ENCODE measurements at places on chromosomes 16 and 17.

- DNase-seq: no peak
Measured at GRCh38 chr16:86515777-86516622, 5.7 kb downstream of the FOXF1 start.

DNA sequence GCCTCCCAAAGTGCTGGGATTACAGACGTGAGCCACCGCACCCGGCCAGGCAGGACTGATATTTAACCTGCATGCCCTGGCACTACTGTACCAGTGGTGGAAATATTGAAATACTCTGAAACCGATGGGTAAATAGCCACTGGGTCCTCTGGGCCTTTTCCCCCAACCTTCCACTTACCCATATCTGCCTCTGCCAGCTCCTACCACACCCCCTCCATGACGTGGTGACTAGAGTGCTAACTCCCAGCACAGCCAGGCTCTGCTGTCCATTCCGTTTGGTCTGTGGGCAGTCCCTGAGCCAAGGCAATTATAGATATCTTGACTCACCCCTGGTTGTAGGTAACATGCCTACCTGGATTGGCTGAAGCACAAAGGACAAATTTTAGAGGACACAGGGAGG lies 187.8 kb downstream of the PRKCB start:
- DNase-seq: no peak

- DNase-seq: no peak
Measured at GRCh38 chr16:76502063-76502462, 224.9 kb downstream of the CNTNAP4 start.

DNA sequence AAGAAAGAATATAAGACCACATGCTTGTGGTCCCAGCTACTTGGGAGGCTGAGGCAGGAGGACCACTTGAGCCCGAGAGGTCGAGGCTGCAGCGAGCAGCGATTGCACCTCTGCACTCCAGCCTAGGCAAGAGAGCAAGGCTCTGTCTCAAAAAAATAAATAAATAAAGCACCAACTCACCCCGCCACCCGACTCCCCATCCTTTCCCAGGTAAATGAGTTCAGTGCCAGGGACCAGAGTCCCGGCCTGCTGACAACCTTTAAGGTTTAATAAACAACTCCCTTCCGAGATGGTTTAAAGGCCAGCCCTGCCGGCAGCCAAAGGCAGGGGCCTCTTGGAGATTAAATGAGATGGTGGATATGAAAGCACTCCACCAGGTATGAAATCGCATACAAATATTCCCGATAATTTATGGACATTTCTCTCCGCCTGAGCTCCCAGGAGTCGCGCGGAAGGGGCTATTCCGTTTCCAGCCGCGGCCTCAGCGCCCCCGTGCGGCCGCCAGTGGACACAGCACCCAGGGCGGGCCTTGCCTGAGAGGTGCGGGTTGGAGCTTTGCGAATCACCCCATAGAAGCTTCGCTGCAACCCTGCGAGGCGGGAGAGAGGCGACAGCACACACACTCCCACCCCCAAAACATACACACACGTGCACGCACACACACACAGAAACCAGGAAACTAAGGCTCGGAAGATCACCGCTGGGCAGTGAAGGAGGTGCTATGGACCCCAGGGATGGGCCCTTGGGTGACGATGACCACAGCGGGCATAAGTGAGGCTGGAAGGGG lies 4.0 kb upstream of the RPL38 start:
- DNase-seq: no peak

GRCh38 chr16:11183035-11183812 lies 72.8 kb downstream of the SOCS1 start:
- no peak for DNase-seq

DNA sequence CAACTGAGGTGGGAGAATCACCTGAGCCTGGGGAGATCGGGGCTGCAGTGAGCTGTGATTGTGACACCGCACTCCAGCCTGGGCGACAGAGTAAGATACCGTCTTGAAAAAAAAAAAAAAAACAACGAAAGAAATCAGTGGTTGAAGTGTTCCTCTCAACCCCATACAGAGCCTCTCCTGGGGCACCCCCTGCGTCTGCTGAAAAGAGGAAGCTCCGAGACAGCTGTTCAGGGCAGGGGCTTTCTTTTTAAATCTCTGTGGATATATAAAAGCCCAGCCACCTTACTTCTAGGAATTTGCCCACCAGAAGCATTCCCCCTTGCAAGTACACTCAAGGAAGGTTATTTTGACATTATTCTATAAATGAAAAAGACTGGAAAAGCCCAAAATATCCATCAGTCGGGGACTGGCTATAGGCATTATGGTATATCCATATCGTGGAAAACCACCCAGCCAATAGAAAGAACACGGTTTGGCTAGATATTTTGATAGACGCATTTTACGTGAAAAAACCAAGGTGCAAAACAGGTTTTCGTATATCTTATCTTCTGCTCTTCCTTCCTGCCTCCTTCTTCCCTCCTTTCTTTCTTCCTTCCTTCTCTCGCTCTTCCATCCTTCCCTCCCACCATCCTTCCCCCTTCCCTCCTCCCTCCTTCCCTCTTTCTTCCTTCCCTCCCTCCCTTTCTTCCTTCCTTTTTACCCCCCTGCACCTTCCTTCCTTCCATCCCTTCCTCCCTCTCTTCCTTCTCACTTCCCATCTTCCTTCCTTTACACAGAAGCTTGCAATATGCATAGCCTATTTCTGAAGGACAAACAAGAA lies 9.2 kb upstream of the CCL22 start:
- no peak for DNase-seq

DNA sequence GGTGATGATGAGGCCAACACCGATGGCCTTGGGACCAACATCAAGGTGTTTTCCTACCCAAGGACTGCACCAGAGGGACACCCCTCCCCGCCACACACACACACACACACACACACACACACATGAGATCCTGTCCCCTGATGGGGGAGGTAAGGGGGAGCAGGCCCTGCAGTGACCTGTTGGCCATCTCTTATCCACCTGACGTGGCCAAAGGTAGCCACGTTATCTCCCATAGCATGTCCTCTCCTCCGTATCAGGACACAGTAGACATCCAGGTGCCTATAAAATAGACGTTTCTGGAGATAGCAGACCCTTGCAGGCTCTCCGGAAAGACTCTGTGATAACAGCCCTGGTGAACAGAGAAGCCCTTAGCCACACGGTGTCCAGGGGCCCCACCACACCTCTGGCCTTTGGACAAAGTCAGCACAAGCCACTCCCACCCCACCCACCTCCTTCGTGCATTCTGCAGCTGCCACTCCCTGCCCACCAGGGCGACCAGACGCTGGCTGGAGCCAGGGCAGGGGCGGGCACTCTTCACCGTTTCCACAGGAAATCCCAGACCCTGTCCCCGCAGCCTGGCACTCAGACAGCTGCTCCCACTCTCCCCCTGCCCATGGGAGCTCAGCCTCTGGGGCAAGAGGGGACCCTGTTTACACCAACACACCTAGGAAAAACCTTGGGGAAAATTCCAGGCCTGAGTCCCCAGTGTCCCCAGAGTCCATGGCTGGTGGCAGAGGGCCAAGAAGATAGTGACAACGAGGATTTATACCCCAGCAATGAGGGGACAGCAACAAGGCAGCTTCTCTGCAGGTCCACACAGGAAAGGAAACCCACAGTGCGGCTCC lies 15.4 kb upstream of the ENPP7 start:
- no peak for DNase-seq

DNA sequence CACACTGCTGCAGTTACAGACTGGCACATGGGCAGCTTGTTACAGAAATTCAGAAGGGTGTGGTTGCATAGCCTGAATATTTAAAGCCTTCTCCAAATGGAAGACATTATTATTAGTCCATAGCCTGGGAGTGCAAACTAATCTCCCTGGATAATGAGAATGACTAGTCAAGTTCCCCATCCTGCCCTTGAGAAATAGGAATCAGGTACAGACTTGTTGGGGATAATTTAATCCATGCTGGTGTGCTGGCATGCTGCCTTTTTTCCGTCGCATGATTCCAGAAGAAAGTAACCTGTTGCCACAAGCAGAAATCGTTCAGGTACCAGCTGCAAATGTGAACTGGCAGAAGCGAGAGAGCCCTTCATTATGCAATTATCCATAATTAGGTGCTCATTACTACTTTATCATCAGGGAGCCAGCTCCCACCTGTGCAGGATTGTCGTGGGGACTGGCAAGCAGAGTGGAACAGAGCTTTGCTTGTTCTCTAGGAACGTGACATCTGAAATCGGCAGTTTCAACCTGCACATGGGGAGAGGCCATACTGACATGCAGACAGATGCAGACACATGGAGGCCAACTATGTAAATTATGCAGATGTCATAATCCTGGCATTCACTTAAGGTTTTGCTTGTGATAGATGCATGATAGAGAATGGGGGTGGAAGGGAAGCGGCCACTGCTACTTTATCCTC lies 419.4 kb downstream of the PMP22 start:
- no peak for DNase-seq

GRCh38 chr17:27879987-27880608 lies 13.1 kb downstream of the LYRM9 start:
- no peak for DNase-seq

DNA sequence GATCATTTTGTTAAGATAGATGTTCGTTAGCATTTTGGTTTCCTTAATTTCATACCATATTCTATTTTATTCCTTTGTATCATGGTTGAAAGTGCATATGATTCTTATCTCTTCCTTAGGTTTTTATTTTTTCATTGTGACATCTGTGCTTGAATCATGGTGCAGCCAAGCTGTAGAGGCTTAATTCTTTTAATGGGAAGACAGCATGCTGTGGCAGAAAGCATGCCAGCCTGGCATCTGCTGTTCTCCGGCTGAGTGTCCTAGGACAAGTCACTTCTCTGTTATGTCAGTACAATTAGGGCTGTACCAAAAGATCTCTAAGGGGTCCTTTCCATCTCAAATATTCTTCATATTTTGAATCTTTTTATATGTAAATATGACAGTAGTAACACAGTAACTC lies 68.5 kb upstream of the PMFBP1 start:
- no peak for DNase-seq

GRCh38 chr16:27421961-27422740 lies 20.2 kb downstream of the IL21R start:
- no peak for DNase-seq

- peak; percentile 45 for DNase-seq
Measured at GRCh38 chr17:10271106-10271562, 72.7 kb upstream of the GAS7 start.

GRCh38 chr17:75853433-75853832 lies 1.7 kb downstream of the WBP2 start:
- DNase-seq: no peak

DNA sequence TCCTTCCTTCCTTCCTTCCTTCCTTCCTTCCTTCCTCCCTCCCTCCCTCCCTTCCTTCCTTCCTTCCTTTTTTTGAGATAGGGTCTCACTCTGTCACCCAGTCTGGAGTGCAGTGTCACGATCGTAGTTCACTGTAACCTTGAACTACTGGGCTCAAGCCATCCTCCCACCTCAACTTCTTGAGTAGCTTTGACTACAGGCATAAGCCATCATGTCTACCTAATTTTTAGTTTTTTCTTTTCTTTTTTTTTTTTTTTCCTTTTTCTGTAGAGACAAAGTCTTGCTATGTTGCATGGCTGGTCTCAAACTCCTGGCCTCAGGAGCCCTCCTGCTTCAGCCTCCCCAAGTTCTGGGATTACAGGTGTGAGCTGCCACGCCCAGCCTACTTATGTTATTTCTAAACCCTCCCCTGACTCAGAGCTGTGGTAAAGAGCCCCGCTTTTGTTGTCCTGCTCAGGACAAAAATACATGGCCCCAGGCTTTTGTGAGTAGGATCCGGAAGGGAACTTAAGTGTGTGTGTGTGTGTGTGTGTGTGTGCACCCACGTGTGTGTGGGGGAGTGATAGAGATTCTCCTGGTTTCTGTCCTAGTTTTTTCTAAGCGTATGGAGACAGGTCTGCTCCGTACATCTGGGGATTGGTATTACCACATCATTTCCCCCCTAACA lies 67.1 kb downstream of the PRKCB start:
- no peak for DNase-seq
